ENCODE measurements at places on chromosomes 12 and 14. TPM values are rescaled to one million over a fixed set of nuclear protein-coding genes. Genes with fewer than 3 reads are reported as not detected.

Gene RDH16
- 1.4 TPM for polyA plus RNA-seq

Gene ZDHHC22
- 0.58 TPM for polyA plus RNA-seq

DNA sequence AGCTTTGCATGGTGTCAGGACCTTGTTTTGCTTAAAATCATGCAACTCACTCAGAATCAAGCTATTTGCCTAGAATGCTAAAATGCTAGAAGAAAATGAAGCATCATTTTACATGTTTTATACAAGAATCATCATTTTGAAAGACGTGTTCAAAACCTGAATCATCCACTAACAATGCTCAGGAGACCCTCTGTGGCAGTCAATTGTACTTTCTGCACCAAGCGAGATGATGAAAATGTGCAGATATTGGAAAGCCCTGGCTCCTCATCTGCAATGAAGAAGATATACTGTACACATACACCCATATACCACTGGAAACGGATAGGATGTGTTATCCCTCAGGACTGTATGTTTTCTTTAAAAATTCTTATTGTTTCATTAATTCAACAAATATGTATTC is 92.7 kb downstream of the DYRK2 start:
- DNase-seq, result no peak

GRCh38 chr14:95236221-95236620 is 78.9 kb upstream of the DICER1 start:
- no peak for DNase-seq

GRCh38 chr12:11875414-11875935 is 195.3 kb upstream of the BCL2L14 start:
- no peak for DNase-seq

GRCh38 chr12:51131745-51132521 is 41.0 kb downstream of the TFCP2 start:
- no peak for DNase-seq

DNA sequence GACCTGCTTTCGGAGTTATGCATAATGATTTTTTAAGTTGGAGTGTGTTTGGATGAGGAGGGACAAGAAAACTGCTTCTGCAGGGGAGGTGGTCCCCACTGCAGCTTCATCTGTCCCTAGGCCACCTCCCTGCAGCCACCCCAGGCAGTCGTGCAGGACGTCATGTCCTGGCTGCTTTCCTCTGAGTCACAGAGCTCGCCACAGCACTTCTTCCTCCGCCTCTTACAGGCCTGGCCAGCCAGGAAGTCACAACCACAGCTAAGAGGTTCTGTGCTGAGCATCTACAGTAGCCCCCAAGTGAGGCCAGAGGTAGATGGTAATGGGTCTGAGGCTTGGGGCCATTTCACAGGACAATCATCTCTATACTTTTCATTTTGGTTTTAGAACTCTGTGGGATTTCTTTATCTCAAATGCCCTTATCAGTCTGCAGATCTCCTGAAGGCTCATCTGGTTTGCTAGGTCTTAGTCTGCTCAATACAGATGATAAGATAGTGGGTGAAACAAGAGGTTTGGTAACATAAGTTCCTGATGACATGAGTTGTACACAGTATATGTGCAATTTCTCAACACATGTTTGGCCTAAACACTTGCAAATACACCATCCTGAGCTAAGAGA is 106.4 kb downstream of the ARF6 start:
- no peak for DNase-seq

DNA sequence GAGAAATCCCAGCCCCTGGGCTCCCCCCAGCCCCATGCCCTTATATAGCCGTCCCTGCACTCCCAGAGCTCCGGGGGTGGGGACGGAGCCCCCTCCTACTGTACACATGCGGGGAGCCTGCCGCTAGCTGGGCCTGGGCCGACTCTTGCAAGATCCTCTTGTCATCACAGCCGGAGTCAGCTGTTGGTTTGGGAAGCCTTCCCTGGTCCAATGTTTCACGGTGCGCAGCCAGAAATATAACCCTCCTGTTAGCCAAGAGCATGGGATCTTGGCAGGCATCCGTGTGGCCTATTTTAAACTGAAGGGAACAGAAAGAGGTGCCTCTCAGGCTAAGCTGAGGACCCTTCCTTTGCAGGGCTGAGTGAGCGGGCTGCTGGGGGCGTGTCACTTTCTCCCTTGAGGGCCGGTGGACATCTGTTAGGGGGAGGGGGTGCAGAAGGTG is 175.3 kb downstream of the TSPAN9 start:
- peak; percentile 83 for DNase-seq

DNA sequence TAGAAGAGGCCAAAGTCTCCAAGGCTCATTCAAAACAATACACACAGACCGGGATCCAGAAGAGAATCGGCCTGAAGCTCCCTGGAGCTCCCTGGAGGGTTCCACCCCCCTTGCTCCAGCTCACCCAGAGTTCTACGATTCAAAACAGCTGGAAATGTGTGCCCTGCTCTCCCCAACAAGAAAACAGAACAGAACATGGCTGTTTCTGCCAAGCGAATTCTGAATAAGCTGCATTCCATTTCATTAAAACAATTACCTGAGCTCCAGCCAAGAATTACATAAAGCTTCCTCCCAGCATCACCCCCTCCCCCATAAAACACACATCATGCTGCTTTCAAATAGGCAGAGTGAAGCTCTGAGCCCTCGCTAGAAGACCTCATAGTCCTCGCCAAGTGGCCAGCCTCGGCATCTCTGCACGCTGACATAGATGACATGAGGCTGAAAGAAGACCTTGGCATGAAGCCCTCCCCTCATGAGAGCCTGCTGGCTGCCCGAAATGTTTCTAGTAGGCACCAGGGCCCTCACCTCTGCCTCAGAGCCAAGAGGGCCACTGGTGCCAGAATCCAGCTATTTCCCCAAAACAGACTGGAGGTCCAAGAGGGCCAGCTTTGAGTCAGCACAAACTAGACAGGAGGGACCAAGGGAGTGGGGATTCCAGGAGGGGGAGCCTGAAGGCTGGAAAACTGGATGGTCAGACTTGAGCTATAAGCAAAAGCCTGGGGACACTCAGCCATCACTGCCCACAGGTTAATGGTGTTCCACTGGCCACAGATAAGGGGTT is 8.3 kb downstream of the PXN start:
- DNase-seq, result peak; percentile 77

GRCh38 chr14:78917462-78917861 is 747.3 kb downstream of the NRXN3 start:
- DNase-seq, result no peak

- DNase-seq, result no peak
These were observed 3.5 kb downstream of the FBXO34 start for GRCh38 chr14:55274751-55275150.
